ENCODE measurements at places on chromosomes 7 and 10.

DNA sequence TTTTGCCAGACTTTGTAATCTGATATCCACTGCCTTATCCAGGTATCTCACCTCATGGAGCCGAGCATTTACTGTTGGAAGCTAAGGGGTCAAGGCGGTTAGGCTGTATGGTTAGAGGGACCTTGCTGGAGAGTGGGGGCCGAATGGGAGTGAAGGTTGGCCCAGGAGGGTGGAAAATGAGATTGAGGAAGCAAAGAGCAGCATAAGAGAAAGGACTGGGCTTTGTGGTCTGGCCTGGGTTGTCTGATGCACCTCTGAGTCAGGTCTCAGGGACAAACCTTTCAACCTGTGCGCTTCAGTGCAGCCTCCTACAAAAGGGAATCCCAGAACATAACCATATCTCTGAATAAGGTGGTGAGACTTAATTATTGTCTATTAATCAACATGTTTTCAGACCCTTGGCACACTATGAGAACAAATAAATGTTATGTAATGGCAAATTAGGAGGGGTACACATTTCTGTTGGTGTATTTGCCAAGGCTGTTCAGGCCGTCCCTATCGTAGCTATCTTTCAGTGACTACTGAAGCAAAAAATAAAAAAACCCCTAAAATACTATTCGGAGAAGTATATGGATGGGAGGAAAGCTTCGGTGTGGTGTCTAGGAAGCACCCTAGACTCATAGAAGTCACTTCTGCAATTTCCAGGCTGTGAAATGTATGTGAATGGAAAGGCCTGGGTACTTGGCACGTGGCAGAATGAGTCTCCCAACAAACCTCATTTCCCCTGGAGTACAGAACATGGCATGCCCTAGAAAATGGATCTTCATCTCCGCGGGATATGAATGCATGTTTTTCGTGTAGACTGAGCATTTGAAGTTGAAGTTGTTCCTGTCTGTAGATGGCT is 4.3 kb downstream of the CAMK1D start:
- no peak overlapping the region for H3K4me3 ChIP-seq
- DNase-seq, result no peak
- no peaks in the 10 kb centered on the region for H3K27me3 ChIP-seq

GRCh38 chr7:40095695-40096327 is 38.6 kb downstream of the MPLKIP start:
- H3K36me3 ChIP-seq, result peaks cover 26% of the 10 kb centered on the region
- no peak overlapping the region for H3K27ac ChIP-seq
- no peak overlapping the region for H3K4me3 ChIP-seq
- H3K27me3 ChIP-seq, result no peaks in the 10 kb centered on the region

DNA sequence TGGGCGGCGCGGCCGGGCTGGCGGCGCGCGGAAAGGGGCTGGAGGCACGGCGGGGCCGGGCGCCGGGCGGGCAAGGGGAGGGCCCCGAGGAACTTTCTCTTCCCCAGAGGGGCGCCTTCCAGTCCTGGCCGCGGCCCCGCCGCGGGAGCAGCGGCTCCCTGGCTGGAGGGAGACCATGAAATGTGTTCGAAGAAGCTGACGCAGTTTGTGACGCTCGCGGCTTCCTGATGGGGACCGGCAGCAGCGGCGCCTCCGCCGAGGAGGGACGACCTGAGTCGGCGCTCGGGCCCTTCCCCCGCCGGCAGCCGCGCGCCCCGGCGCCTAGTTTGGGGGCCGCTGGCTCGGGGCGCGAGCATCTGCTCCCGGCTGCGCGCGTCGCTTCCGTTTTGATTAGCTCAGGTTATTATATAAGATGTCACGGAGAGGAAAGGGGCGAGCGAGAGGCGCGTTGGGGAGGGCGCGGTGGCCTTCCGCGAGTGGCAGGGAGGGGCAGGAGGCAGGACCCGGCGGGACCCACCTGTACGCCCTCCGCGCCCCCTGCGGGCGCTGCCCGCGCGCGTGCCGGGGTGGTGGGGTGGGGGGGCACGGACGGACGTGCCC is 57.1 kb upstream of the PCGF5 start:
- no peaks in the 10 kb centered on the region for H3K27me3 ChIP-seq
- peak overlapping the region; percentile 89 for H3K4me3 ChIP-seq
- peaks cover 42% of the 10 kb centered on the region for H3K4me1 ChIP-seq
- peak overlapping the region; percentile 99 for H3K27ac ChIP-seq

- DNase-seq, result no peak
- no peak overlapping the region for H3K4me3 ChIP-seq
- no peak overlapping the region for H3K27ac ChIP-seq
Observed at GRCh38 chr10:9781666-9782065, 1236.0 kb upstream of the CELF2 start.

DNA sequence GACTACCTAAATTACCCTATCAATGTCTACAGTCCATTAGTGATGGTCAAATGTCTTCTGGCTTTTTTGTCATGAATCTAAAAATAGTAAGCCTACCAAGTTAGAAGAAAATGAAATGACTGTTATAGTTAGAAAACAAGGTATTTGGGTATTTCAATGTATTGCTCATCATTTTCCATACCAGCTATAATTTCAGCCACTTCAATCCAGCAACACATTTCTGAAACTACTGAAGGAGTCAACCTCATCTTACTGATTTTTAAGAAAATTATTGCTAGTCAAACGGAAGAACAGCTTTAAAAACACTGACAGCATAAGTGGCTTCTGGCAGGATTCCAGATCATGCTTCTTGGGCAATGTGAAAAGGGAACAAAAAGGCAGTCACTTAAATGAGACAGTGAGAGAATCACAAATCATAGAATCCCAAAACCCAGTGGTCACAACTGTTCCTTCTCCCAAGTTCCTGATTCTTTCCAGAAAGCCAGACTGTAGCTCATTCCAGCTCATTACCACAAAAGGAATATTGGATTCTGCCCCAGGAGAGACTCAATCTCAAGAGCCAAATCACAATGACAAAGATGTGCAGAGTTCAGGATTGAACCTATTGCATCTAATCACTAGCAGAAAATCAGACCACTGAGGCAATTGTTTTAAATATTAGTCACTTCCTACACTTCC is 61.2 kb upstream of the LRRN3 start:
- no peaks in the 10 kb centered on the region for H3K36me3 ChIP-seq
- H3K4me1 ChIP-seq, result peaks cover 7% of the 10 kb centered on the region
- H3K27ac ChIP-seq, result no peak overlapping the region

GRCh38 chr7:21108182-21108581 is 319.7 kb upstream of the SP4 start:
- DNase-seq, result no peak
- no peaks in the 10 kb centered on the region for H3K36me3 ChIP-seq
- H3K4me3 ChIP-seq, result no peak overlapping the region
- no peak overlapping the region for H3K27ac ChIP-seq

GRCh38 chr10:91080776-91081175 is 139.7 kb upstream of the PCGF5 start:
- H3K36me3 ChIP-seq, result no peaks in the 10 kb centered on the region
- DNase-seq, result no peak
- H3K27ac ChIP-seq, result no peak overlapping the region
- H3K4me3 ChIP-seq, result no peak overlapping the region
- peaks cover 18% of the 10 kb centered on the region for H3K4me1 ChIP-seq

DNA sequence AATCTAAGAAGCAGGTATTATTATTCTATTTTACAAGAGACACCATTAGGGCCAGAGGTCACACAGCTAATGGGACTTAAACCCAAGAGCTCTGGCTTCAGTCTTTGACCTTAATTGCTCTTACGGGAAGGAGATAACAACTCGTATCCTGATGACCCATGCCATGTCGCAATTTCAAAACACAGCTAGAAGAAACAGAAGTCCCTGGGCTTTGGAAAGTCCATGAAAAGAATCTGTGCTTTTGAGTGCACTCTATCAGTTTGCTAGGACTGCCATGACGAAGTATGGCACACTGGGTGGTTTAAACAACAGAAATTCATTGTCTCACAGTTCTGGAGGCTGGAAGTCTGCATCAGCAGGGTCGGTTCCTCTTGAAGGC is 247.8 kb upstream of the AOAH start:
- H3K27me3 ChIP-seq, result no peaks in the 10 kb centered on the region
- no peak overlapping the region for H3K4me3 ChIP-seq
- H3K36me3 ChIP-seq, result no peaks in the 10 kb centered on the region
- peaks cover 5% of the 10 kb centered on the region for H3K4me1 ChIP-seq
- no peak for DNase-seq

DNA sequence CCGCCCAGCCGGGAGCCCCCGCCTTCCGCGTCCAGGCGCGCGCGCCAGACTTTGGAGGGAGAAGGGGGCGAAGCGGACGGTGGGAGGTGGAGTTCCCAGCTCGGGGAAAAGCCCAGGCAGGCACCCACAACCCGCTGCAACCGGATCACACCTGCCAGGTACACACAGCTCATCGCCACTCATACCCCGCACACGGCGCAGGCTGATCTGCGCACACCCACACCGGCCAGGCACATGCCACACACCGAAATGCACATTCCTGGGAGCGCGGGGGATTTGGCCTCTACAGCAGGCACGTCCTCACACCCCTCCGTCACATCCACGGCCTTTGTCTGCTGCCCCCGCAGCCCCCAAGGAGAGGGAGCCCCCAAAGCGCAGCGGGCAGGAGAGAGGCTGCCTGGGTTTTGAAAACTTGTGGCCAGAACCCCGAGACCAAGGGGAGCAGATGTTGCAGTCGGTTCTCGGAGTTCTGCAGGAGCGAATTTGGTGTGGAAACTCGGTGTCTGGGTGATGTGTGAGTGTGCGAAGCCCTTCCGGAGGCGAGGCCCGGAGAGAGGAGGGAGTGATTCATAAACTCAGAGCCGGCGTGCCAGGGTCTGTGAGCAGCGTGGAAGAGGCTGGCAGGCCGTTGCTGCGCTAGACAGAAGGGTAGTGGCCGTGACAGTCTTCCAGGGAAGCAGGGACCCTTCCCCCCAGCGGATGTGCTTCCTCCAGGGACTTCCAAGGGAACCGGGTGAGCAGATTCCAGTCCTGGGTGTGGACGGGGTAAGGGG is 734 bp downstream of the CHST3 start:
- H3K4me3 ChIP-seq, result peak overlapping the region; percentile 89
- peaks cover 54% of the 10 kb centered on the region for H3K4me1 ChIP-seq
- no peaks in the 10 kb centered on the region for H3K36me3 ChIP-seq
- H3K27ac ChIP-seq, result peak overlapping the region; percentile 98
- H3K27me3 ChIP-seq, result no peaks in the 10 kb centered on the region

DNA sequence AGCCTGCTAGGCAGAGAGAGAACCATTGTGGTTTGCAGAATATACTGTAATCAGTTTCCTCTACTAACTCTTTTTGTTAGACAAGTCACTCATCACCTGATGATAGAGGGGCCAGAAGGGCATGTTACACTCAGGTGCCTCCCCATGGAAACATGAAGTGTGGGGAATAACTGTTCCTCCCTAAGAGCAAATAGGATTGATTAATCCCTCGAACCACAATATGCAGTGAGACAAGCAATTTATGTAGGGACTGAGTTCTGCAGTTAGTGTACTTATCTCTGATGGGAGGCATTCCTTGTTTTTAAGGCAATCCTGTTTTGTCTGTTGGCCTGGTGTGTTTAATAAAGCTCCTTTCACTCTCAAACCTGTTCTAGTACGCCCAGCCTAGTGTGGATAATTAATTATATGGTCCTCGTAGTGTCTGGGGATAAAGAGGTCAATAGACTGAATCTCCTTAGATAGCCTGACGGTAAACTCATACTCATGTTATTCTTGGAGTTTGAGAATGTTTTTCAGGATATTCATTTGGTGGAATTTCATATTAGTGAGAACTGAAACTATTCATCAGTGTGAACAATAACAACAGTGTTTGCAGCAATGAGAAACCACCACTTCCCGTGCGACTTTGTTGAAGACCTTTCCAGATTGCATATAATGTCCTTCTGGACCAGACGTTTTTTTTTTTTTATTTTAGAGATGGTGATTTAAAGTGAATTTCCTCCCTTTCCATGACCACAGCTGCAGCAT is 344.8 kb upstream of the FZD8 start:
- H3K27me3 ChIP-seq, result no peaks in the 10 kb centered on the region
- H3K27ac ChIP-seq, result no peak overlapping the region
- DNase-seq, result no peak
- H3K4me3 ChIP-seq, result peak overlapping the region; percentile 2
- H3K36me3 ChIP-seq, result no peaks in the 10 kb centered on the region
- peaks cover 23% of the 10 kb centered on the region for H3K4me1 ChIP-seq

DNA sequence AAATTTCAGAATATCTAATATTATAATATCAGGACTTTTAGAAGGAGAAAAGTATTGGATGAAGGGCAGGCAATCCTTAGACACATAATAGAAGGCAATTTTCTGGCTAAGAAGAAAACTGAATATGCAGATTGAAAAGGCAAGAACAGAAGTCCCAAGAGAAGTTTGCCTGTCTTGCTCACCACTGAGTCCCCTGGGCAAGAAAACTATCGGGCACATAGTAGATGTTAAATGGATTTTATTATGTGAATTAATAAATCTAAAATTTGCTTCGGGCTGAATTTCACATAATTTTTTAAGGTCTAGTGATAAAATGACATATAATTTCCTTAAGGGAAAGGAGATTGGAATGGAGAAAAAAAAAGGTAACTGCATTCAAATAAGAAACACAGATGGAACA is 380.9 kb upstream of the GRM3 start:
- H3K27me3 ChIP-seq, result no peaks in the 10 kb centered on the region
- no peaks in the 10 kb centered on the region for H3K36me3 ChIP-seq
- H3K27ac ChIP-seq, result no peak overlapping the region
- H3K4me1 ChIP-seq, result no peaks in the 10 kb centered on the region
- no peak overlapping the region for H3K4me3 ChIP-seq
- DNase-seq, result no peak

DNA sequence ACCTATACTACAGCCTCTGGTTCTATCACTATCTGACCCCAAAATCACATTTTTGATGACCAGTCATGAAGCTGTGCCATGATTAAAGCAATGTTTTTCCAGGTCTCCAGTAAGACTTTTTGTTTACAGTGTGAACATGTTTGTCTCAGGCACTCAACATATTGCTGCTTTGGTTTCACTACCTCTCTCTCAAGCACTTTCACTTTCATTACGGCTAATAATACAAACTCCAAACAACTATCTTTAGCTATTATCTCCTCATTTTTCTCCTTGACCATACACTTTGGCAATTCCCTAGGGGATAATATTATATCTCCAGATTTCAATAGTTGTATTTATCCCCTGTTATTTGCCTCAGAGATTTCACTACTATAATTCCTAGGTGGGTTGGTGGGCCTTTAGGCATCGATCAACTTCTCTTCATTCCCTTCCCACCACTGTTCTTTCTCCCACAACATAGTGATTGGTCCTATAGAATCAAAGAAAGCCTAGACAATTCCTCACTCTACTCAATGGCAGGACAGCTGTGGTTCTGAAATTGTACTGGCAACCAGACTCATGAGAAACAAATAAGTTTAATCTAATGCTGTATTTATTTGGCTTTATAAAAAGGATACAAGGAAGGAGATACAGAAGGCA is 261.4 kb upstream of the ZWINT start:
- H3K36me3 ChIP-seq, result no peaks in the 10 kb centered on the region
- DNase-seq, result no peak
- no peak overlapping the region for H3K27ac ChIP-seq
- H3K27me3 ChIP-seq, result no peaks in the 10 kb centered on the region
- H3K4me3 ChIP-seq, result peak overlapping the region; percentile 12

DNA sequence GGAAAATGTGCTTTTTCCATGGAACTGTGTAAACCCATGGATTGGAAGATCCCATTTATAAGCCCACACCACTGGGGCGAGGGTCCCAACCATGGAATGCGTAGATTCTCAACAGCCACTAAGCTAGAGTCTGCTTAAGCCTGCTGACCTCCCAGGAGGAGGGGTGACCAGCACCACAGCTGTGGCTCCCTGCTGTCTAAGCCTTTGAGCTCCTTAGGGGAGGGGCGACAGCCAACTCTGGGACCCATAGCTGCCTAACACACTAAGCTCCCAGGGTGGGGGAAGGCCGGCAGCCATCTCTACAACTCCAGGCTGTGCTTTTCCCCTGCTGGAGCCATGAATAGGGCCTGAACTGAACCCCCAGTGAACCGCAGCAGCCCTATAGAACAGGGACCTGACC is 249.8 kb upstream of the HPS1 start:
- H3K4me1 ChIP-seq, result no peaks in the 10 kb centered on the region
- H3K4me3 ChIP-seq, result no peak overlapping the region
- no peak overlapping the region for H3K27ac ChIP-seq
- no peaks in the 10 kb centered on the region for H3K36me3 ChIP-seq
